ENCODE measurements at places on chromosomes 3 and 15.

GRCh38 chr15:26773067-26773877 lies 406 bp upstream of the GABRB3 start:
- DNase-seq, result no peak

GRCh38 chr3:7871003-7871560 lies 630.5 kb upstream of the LMCD1 start:
- DNase-seq, result no peak

DNA sequence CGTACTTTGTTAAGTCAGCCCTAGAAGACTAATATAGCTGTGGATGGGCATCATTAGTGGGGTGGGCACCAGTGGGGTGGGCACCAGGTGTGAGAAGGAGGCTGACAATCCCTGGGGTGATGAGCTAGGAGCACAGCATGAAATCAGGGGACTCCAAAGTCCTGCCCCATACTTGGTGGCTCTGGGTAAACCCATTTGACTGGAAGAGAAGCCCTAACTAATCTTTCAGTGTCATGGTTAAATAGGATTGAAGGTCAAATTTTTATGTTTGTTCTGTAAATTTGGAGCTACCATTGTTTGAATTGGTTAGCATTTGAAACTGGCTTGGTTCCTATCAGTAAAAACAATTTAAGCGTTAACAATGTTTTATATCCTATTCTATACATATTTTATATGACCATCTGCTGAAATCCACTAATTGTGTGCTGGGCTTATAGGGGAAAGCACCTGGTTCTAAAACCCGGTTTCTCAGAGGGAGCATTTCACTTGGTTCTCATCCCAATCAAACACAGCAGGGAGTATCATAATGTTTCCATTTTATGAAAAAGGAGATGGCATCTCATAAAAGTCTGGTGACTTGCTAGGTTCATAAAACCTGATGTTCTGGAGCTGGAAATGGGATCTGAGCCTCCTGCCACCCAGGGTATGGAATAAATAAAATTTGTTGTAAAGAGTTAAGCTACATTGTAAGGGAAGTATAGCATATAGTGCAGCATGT lies 87.7 kb upstream of the HACD2 start:
- no peak for DNase-seq

- no peak for DNase-seq
Observed at GRCh38 chr3:49022688-49023171, 809 bp downstream of the NDUFAF3 start.

DNA sequence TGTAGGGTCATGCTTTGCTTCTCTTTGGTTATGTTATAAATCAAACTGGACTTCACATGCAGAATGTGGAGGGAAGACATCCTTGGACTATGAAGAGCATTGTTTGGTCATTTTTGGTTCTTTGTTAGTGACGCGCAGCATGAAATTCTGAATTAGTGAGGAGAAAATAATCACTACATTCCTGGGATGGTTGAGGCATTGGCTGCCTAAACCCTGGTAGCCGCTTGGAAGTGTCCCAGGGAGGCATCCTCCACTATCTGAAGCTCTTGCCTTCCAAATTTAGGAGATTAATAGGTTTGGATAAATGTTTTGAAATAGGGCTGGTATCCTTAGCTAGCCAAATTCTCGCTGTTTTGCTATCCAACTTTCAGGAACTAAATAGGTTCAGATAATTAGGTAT lies 96.2 kb downstream of the CLSTN2 start:
- DNase-seq, result no peak

DNA sequence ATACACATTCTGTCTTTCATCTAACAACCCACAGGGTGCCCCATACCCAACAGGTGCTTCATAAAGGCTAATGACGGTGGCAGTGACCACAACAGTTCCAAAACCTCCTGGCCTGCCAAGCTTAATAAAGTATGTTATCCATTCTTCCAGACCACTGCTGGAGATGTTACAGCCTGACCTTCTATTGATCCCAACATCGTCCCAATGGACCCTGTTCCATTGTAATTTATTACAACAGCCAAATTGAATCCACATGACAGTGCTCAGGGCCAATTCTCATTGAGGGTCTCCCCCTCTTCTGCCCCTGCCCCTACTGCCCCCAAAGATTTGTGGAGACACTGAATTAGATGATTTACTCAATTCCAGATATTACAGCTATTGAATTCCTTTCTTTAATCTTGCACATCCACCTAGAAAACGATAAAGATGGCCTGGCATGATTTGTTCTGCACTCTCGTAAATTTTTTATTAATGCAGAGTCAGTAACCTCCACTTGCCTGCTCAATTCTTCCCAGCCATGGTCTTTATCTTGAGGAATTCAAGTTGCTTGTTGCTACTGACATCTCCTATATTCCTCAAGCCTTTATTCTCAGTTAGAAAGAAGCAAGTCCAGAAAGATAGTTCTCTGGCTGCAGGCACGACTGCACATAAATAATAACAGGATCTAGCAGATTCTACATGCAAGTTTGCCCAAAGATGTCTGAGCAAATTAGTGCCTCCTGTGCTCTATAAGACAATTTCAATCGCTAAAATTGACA lies 407.6 kb downstream of the ERC2 start:
- no peak for DNase-seq

- DNase-seq, result peak; percentile 72
Observed at GRCh38 chr15:48644827-48645557, 517 bp downstream of the FBN1 start.

DNA sequence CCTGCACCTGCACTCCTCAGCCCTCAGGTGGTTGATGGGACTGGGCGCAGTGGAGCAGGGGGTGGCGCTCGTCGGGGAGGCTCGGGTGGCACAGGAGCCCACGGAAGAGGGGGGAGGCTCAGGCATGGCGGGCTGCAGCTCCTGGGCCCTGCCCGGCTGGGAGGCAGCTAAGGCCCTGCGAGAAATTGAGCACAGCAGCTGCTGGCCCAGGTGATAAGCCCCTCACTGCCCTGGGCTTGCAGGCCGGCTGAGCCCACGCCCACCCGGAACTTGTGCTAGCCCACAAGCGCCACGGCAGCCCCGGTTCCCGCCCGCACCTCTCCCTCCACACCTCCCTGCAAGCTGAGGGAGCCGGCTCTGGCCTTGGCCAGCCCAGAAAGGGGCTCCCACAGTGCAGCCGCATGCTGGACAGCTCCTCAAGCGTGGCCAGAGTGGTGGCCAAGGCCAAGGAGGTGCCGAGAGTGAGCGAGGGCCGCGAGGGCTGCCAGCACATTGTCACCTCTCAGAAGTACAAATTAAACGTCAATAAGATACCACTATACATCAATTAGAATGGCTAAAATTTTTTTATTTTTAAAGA lies 5.1 kb upstream of the VHL start:
- DNase-seq, result no peak

DNA sequence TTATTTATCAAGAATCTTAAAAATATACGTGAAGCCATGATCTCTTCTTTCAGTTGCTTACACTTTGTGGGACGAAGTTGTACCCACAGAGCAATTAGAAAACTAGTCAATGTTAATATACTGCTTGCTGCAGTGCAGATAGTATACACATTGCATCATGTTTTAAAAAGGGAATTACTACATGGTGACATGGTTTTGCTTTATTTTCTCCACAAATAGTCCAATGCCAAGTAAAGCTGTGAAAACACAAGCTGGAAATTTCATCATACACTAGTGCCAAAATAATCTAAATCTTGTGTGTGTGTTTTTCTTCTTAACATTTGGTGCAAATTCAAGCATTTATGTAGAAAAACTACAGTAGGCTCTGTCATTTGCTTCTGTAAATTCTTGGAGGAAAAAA lies 233.0 kb downstream of the EPHA3 start:
- peak; percentile 4 for DNase-seq

DNA sequence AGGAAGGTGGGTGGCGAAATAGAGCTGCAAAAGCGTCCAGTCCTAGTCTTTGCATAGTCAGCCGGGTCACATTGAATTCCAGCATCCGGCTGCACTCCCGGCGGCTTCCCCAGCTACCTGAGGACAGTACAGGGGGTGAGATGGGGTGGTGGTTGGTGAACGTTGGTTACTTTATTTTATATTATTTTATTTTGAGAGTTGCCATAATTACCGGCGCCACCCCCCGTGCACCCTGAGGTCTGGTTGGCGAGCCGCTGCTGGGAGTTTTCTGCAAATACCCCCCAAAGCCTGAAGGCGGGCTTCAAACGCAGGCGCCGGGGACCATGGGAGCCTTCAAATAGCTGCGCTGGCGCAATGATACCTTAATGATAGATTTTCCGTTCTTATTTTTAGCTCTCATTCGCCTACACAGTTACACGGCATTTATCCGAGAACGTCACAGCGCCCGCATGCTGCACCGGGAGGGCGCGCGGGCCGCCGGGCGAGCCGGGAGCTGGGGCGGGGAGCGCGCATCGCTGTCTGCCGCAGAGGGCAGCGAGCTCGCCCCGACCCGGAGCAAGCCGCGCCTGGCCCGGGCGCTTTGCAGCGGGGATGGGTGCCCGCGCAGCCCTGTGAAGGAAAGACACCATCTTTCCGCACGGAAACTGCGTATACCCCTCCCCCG lies 756 bp upstream of the RASGRF1 start:
- DNase-seq, result peak; percentile 5

- DNase-seq, result no peak
Observed at GRCh38 chr15:80415358-80415670, 11.1 kb downstream of the ARNT2 start.

DNA sequence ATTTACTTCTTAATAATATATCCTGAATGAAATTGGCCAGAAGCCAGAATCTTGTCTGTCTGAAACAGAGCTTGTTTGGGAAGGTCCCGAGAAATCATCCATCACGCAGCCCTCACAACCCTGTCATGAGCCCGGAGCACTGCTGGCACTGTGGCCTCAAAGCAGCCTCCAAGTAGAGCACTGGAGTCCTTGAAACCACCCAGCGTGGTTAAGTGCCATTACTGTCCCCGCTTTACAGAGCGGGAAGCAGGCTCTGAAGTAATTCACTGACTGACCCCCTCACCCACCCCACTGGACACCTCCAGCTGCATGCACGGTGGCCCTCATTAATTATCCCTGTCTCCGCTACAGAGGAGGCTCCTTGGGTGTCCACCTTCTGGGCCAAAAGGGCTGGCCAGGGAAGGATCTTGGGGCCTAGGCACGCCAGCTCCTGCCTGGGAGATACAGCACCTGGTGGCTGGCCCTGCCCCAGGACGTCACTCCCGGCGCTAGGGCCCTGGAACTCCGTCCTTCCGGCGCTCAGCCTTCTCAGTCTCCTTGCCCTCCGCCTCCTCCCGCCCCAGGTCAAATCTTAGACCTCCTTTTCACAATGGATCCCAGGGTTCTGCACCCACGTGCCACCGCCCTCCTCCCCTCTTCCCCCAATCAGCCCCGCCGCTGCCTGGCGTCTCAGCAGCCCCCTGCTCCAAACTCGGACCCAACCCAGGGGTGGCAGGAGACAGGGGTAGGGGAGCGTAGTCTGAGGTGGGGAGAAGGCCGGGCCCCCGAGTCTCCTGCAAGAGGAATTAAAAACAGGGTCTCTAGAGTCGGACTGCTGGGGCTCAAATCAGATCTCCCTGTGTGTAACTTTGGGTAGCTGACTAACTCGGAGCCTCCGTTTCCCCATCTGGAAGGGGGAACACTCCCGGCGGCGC lies 1.1 kb downstream of the TKT start:
- peak; percentile 44 for DNase-seq

- no peak for DNase-seq
Observed at GRCh38 chr15:34719695-34720094, 35.1 kb downstream of the GJD2 start.

- DNase-seq, result no peak
Observed at GRCh38 chr3:99543796-99544195, 94.6 kb upstream of the COL8A1 start.
